GM18507 (cell line): ENCODE measurements at places on chromosomes 1 and 21.

DNA sequence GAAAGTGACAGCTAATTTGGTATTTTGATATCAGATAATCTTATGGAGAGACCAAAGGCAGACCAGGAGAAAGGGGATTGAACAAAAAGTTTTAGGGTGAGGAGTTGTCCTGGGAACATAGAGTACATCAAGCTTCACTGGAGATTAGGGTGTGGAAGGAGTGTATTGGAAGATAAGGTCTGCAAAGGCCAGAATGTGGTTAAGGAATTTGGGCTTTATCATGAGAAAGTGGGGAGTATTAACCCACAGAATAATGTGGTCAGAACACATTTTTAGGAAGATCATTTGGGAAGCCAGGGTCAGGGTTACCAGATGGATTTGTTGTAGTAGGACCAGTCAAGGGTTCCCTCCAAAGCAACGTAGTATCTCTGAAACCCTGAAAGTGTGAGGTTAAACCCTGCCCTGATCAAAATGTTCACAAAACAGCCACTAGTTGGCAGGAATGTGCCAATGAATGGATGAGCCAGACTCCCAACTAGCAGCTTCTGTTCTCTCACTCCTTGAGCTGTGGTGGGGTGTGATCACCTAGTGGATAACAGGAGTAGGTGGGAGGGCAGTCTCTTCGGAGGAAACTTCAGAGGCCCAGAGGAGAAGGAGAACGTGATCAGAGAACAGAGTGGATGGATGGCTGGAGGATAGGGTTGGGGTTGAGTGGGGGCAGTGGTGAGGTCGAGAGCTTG lies 35.8 kb downstream of the SLC2A1 start:
- peak; percentile 47 for DNase-seq

GRCh38 chr1:61523893-61524605 lies 200.9 kb downstream of the TM2D1 start:
- DNase-seq: no peak

DNA sequence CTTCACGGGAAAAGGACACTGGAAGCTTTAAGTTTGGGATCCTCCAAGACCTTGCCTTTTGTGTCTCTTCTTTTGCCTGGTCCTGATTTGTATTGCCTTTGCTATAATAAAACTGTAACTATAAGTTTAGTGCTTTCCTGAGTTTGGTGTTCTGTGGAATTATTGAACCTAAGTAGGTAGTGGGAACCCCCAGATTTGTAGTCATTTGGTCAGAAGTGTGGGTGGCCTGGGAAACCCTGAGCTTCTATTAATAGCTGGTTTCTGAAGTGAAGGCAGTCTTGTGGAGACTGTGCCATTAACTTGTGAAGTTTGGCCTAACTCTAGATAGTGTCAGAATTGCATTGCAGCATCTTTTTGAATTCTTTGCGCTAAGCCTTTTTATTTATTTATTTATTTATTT lies 6.8 kb upstream of the MYCL start:
- no peak for DNase-seq

- no peak for DNase-seq
Observed at GRCh38 chr1:209567698-209568175, 15.8 kb upstream of the CAMK1G start.

DNA sequence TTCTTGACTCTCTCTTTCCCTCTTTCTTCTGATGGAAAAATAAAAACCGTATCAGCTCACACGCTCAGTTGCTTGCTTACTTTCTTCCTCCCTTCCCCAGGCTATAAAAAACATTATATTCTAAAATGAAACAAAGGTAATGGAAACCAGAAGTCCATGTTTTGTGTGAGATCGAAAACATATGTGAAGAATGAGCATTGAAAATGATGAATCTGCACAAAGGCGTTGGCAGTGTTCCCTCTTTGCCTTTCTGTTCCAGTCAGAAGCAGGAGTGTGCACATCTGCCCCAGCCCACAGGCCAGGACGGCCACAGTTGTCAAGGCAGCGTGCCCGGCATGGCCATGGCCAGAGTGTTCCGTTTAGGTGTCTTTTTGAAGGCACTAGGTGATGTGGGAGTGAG lies 185.3 kb upstream of the USP24 start:
- DNase-seq: no peak

DNA sequence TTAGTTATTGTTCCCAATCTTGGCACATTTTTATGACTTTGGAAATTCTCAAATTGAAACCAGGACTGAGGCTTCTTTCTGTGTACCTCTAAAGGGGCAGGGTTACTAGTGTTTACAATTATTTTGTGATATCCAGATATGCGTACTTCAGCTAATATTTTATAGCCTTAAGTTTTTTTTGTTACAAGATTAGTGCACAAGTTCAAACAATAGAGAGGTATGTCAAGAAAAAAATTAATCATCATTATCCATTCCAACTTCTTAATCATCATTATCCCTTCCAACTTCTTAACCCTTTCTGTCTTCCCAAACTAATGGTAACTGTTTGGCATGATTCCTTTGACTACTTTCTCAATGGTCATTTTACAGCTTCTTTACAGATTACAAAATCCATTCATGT lies 272.9 kb upstream of the C1orf105 start:
- DNase-seq: no peak

GRCh38 chr1:233459968-233460367 lies 132.4 kb downstream of the MAP3K21 start:
- no peak for DNase-seq

GRCh38 chr21:19468991-19469715 lies 1065.6 kb upstream of the TMPRSS15 start:
- no peak for DNase-seq

DNA sequence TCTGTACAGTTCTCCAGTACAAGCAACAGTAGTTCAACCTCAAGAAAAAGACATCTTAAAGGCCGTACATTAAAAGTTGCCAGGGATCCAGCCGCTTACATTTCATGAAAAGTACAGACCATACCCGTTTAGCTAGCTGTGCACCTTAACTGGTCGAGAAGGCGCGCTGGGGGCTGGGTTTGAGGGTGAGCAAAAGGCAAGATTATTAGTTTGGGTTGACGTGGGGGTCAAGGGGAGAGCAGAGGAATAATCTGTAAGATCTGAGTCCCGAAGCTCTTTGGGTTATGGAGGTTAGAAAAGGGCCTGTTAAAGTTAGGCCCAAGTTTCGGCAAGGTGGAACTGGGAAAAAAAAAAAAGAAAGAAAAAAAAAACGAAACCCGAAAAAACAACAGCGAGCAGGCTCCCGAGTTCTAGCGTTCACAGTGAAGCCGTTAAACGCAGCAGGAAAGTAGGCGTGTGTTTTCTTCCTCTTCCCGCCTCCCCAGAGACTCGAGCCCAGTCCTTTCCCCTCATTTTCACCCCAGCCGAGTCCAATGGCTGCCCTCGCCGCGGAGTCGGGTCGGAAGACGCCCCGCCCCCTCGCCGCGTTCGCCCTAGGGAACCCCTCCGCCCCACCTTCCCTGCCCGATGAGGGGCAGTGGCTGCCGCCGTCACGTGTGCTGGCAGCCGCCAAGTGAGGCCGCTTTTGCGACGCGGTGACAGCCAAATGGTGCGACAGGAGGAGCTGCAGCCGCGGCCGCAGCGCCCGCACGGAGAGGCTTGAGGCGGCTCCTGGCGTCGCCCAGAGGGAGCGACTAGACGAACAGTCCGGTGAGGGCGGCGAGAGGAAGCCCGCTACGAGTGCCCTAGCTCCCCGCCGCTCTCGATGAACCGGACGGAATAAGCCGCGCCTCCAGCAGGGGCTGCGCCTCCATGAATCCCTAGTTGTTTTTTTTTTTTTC lies at the start of gene PKN2:
PKN2 (plus strand) TSS at position 733 of the 941 bp plus-strand sequence. CDS start 308 bp downstream, outside the sequence.
- DNase-seq: peak; percentile 92

DNA sequence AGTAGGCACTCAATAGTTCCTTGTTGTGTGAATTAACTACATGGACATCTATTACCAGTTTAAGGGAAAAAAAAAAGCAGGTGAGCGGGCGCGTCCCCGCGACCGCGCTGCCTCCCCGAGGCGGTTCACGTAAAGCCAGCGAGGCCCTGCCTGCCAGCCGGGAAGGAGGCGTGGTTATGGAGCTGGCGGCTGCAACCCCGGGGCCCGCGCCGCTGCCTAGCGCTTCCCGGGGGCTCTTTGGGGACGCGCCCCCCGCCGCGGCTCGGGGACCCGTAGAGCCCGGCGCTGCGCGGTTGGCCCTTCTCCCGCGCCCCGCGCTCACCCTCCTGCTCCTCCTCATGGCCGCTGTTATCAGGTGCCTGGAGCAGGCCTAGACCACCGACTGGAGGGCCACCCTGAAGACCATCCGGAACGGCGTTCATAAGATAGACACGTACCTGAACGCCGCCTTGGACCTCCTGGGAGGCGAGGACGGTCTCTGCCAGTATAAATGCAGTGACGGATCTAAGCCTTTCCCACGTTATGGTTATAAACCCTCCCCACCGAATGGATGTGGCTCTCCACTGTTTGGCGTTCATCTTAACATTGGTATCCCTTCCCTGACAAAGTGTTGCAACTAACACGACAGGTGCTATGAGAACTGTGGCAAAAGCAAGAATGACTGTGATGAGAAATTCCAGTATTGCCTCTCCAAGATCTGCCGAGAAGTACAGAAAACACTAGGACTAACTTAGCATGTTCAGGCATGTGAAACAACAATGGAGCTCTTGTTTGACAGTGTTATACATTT lies 2.6 kb upstream of the CC2D1B start:
- no peak for DNase-seq

- DNase-seq: no peak
Observed at GRCh38 chr1:156367383-156368156, 1.4 kb upstream of the RHBG start.
